ENCODE measurements at places on chromosomes 5 and 9. TPM values are rescaled to one million over a fixed set of nuclear protein-coding genes. Genes with fewer than 3 reads are reported as not detected.

The PDE6A gene
- under 0.01 TPM for total RNA-seq

GRCh38 chr9:13027879-13028278 is 251.6 kb downstream of the MPDZ start:
- no peaks in the 10 kb centered on the region for H3K4me1 ChIP-seq
- no peak for DNase-seq
- no peaks in the 10 kb centered on the region for H3K36me3 ChIP-seq
- H3K27ac ChIP-seq: no peak overlapping the region
- no peaks in the 10 kb centered on the region for H3K27me3 ChIP-seq

DNA sequence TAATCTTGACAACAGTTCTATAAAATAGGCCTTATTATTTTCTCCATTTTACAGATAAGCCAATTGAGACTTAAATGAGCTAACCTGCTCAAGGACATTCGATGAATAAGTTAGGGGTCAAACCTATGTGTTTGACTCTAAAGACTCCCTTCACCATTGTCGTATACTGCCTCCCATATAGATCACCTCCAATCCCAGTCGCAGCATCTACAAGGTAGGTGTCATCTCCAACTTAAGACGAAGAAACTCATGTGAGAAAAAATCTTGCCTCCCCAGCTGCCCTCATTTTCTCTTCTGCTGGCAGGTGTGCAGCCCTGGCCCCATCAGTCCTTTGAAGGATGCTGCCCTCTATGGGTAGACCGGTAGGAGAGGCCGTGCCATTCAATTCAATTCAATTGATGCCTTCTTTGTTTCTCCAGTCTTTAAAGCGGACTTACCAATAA is 75.2 kb upstream of the SMARCA2 start:
- H3K36me3 ChIP-seq: no peaks in the 10 kb centered on the region
- no peaks in the 10 kb centered on the region for H3K27me3 ChIP-seq
- H3K4me3 ChIP-seq: no peak overlapping the region
- H3K4me1 ChIP-seq: no peaks in the 10 kb centered on the region
- DNase-seq: no peak

DNA sequence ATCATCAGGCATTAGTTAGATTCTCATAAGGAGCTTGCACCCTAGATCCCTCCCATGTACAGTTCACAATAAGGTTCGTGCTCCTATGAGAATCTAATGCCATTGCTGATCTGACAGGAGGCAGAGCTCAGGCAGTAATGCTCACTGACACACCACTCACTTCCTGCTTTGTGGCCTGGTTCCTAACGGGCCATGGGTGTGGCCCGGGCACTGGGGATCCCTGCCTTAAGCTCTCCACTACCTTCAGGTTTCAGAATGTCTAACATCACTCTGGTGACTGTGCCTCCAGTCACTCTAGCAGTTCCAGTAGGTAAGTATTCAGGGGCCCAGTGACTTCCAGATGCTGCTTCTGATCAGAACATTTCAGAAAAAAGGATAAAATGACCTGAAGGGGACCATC is 152.4 kb downstream of the LRRC70 start:
- no peaks in the 10 kb centered on the region for H3K36me3 ChIP-seq
- H3K27me3 ChIP-seq: no peaks in the 10 kb centered on the region
- H3K27ac ChIP-seq: no peak overlapping the region
- DNase-seq: no peak

- H3K4me1 ChIP-seq: peaks cover 2% of the 10 kb centered on the region
- H3K36me3 ChIP-seq: no peaks in the 10 kb centered on the region
- H3K27me3 ChIP-seq: no peaks in the 10 kb centered on the region
- no peak overlapping the region for H3K4me3 ChIP-seq
- peak overlapping the region; percentile 22 for H3K27ac ChIP-seq
Observed at GRCh38 chr5:159780246-159780645, 136.0 kb upstream of the ADRA1B start.

Data from fibroblast of lung (primary cell).